ENCODE measurements at places on chromosomes 6 and 20.

DNA sequence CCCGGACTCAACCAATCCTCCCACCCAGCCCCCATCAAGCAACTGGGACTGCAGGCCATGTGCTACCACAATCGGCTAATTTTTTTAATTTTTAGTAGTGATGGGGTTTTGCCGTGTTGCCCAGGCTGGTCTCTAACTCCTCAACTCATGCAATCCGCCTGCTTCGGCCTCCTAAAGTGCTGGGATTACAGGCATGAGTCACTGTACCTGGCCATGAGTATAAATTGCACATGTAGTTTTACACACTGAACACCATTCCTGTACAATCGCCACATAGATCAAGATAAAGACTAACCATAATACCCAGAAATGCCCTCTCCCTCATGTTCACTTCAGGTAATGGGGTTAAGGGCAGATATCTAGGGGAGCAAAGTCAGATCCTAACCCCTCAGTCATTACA is 26.4 kb downstream of the TRPC4AP start:
- DNase-seq: no peak

DNA sequence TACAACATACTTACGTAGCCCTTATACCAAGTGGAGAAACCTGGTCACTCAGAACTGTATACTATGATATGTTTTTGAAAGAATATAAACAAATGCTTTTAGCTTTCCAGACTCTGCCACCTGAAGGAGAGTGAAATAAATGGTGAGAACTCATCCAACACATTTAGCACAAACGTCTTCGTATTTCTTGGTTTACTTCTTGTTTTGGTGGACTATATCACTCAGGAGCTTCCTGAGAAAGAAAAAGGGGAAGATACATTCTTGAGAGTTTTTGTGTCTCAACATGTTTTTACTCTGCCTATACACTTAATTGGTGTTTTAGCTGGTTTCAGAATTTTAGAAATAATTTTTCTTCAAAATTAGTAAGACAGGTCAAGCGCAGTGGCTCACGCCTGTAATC is 19.4 kb upstream of the CTAGE9 start:
- no peak for DNase-seq

- DNase-seq: no peak
These were observed 189.5 kb upstream of the SLC24A3 start for GRCh38 chr20:19022791-19023448.

GRCh38 chr20:6480328-6481200 is 286.9 kb upstream of the BMP2 start:
- DNase-seq: no peak

GRCh38 chr6:116390581-116390980 is 19.8 kb downstream of the DSE start:
- DNase-seq: no peak

DNA sequence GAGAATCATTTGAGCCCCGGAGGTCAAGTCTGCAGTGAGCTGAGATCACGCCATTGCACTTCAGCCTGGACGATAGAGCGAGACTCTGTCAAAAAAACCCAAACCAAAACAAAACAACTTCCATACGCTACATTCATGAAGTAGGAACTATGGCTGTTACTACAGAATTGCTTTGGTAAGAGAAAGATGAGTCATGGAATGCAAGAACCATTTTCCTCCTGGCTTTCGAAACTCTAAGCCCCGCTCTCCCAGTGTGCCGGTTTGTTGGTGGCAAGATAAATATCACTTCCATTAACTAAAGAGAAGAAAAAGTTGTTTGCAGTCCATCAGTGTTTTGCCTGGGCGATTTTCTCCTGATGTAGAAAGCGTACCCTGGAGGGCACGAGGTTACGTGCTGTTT is 61.3 kb downstream of the ZDHHC14 start:
- DNase-seq: no peak

- no peak for DNase-seq
These were observed 19.4 kb upstream of the MEI4 start for GRCh38 chr6:77633471-77633870.

DNA sequence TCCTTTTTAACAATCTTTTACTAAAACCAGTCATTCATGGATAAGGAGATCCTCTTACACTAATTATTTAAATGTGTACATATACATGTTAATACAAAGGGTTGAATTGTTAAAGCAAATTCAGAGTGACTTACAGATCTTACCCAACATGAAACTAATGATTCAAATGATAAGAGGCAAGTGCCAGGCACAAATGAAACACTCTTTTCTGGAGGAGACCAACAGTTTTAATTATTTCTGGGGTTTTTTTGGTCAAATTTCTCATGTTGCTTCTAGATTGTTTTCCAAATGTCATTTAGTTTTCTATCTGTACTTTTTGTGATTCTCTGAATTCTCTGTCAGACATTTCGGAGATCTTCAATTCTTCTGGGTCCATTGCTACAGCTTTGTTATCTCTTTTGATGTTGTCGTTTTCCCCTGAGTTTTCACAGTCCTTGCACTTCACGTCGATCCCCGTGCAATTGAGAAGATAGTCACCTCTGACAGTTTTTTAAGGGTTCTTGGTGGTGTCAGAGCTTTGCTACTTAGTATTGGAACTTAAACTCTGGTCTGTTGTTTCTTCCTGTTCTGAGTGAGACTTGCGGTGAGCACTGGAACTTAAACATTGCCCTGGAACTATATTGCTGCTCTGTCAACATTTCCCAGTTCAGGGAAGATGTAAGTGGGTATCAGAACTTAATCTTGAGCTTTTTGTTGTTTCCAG is 23.2 kb downstream of the MAS1 start:
- DNase-seq: no peak

DNA sequence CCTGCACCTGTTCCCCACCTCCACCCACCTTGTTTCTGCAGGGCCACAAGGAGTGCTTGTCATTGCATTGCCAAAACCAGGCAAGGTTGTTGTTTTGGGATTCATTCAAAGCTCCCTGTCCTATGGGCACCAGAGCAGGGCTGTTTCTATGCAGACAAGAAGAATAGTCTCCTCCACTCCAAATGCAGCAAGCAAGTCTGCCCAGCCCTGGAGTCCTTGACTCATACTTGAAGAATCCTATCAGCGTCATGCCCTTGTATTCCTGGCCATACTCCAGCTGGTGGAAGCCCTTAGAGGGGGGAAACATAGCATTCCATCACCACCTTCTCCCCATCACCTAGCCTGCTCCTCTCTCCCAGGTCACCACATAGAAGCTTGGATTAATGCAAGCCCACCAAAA is 145.3 kb upstream of the ECI2 start:
- DNase-seq: no peak

DNA sequence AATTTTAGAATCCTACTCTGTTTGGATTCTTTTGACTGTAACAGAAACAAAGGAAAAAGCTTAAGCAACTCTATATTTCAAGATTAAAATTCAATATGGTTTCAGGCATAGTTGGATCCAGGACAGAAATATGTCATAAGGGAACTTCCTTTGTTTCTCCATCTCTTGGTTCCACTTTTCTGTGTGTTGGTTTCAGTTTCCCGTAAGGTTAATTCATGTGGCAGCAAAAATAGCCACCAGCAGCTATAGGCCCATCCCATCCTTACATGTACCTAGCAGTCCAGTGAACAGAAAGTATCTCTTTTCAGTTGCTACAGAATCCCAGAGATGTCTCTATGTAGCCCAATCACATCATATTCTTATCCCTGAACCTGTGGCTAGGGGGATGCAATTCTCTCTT is 8.8 kb upstream of the FAM8A1 start:
- no peak for DNase-seq

DNA sequence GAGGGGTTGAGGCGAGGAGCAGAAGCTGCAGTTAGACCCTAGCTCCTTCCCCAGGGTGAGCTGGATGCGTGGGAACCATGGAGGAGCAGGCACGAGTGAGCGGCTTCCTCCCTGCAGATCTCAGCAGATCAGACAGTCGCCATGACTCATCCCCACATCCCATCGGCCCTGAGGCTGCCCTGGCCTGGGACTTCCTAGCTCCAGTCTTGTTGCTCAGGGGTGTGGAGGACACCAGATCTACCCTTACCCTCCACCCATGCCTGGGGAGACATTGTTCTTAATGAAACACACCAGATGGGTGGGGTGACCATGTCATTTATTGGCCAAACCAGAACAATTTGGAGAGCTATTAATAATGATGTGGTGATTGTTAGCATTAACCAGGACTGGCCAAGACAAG is 36.3 kb upstream of the TGM2 start:
- no peak for DNase-seq

GRCh38 chr20:52446421-52447224 is 255.0 kb upstream of the ZFP64 start:
- no peak for DNase-seq

GRCh38 chr6:33197431-33198048 is 2.9 kb downstream of the RXRB start:
- DNase-seq: no peak
